H4 (cell line): ENCODE measurements at places on chromosomes 1 and 21. TPM values are rescaled to one million over a fixed set of nuclear protein-coding genes. Genes with fewer than 3 reads are reported as not detected.

GRCh38 chr1:119662034-119662437 is 14.0 kb upstream of the ZNF697 start:
- DNase-seq: no peak

- DNase-seq: no peak
These were observed 25.3 kb downstream of the MEGF6 start for GRCh38 chr1:3585940-3586568.

DNA sequence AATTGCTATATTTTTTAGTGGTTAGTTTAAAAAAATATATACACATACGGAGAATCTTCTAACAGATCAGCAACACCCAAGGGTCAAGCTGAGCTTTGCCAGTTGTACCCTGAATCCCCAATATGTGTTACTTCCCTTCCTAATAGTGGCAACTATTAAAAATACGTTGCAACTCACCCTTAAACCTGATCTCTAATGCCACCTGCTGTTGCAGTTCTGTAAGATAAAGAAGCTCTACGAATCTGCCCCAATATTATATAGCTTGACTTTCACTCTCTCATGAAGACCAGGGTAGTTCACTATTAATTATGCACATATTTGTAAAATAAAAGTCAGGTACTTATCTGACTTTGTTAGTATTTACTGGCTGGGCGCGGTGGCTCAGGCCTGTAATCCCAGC is 58.4 kb downstream of the ASH1L start:
- no peak for DNase-seq

- DNase-seq: peak; percentile 82
These were observed 25.2 kb upstream of the PCBP3 start for GRCh38 chr21:45618287-45618686.

DNA sequence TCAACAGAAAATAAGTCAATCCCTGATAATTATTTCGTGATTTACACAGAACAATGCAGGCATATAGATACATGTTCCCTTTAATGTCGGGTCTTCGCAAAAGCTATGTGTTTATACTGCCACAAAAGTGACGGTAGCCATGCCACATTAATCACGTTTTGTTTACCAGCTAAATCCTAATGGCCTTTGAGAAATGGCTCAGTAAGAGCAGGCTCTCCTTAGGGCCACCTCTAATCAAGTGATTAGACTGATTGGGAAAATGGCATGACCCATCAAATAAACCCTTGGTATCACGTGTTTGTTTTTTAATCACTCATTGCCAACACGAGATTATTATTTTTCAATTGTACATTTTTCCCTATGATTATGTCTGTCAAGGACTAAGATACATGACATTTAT is 102.0 kb upstream of the USP25 start:
- DNase-seq: no peak

GRCh38 chr1:27621051-27621920 is 13.7 kb downstream of the FGR start:
- no peak for DNase-seq

GRCh38 chr1:86774305-86775295 is 70.2 kb downstream of the SH3GLB1 start:
- DNase-seq: peak; percentile 59

DNA sequence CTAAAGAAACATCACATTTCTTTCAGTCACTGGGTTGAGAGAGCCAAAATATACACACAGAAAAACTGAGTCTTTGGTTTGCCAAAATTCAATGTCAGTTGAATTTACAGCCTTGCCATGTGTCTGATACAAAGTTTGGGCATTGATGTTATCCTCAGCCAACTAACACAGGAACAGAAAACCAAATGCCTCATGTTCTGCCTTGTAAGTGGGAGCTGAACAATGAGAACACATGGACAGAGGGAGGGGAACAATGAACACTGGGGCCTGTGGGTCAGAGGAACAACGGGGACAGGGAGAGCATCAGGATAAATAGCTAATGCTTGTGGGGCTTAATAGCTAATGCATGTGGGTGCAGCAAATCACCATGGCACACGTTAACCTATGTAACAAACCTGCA is 39.6 kb upstream of the C21orf91 start:
- DNase-seq: no peak

The HES2 gene
- not detected in 2 replicates for total RNA-seq

The PEAR1 gene
- total RNA-seq: not detected in 2 replicates

The SELE gene
- not detected in 2 replicates for total RNA-seq

The NFIA gene
- 3.9 and 7.4 TPM in 2 replicates for total RNA-seq

The SMAP2 gene
- total RNA-seq: 23.1 and 24.1 TPM in 2 replicates
